ENCODE measurements at places on chromosomes 16 and 17. TPM values are rescaled to one million over a fixed set of nuclear protein-coding genes. Genes with fewer than 3 reads are reported as not detected.

- no peak for DNase-seq
These were observed 5.5 kb upstream of the SRL start for GRCh38 chr16:4247460-4247784.

GRCh38 chr17:45302649-45303173 lies 14.1 kb downstream of the MAP3K14 start:
- DNase-seq: peak; percentile 71

- peak; percentile 92 for DNase-seq
These were observed 13.2 kb downstream of the IL4R start for GRCh38 chr16:27326738-27327585.

GRCh38 chr17:77846531-77847085 lies 111.9 kb upstream of the TNRC6C start:
- DNase-seq: no peak

Gene NPW
- total RNA-seq: 0.92 TPM

Gene ACSM2A
- not detected for total RNA-seq
